ENCODE measurements at places on chromosomes 6 and 20.

- DNase-seq = no peak
Observed at GRCh38 chr6:159790956-159791598, 810 bp downstream of the MRPL18 start.

DNA sequence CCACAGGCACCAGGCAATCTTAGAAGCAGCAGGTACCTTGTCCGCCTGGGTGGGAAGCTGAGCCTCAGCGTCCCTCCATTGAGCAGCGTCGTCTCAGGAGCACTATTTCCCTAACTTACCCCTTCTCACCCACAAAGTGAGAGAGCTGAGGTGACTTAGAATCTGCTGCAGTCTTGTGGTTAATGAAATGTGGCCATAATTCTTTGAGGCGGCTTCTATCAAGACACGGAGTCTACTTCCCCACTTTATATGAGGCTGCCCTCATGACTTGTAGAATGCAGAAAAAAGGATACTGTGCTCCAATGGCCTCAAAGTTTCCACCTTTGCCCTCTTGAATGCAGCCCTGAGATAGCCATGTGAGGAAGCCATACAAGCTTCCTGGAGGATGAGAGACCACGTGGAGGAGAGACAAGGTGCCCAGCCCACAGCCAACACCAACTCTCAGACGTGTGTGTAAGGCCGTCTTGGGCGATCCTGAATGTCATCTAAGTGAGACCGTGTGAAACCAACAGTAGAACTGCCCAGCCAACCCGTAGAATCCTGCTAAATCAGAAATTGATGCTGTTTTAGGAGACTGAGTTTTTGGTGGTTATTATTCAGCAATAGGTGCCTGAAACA, 9.1 kb upstream of the TAGAP start:
- no peak for DNase-seq

GRCh38 chr20:40765814-40766480, 76.9 kb upstream of the MAFB start:
- no peak for DNase-seq

- DNase-seq = no peak
Observed at GRCh38 chr6:124254941-124255685, 451.4 kb downstream of the NKAIN2 start.

- no peak for DNase-seq
Observed at GRCh38 chr6:53686355-53686940, 20.9 kb upstream of the KLHL31 start.

DNA sequence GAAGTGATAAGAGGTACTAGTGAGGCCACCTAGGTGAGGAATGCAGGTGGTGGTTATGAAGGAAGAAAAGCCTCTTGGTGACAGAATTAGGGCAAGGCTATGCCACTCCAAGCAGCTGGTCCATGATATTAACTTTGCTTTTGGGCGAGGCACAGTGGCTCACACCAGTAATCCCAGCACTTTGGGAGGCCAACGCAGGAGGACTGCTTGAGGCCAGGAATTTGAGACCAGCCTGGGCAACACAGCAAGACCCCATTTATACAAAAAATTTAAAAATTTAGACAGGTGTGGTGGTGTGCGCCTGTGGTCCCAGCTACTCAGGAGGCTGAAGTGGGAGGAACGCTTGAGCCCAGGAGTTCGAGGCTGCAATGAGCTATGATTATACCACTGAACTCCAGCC, 56.1 kb downstream of the SERAC1 start:
- no peak for DNase-seq

DNA sequence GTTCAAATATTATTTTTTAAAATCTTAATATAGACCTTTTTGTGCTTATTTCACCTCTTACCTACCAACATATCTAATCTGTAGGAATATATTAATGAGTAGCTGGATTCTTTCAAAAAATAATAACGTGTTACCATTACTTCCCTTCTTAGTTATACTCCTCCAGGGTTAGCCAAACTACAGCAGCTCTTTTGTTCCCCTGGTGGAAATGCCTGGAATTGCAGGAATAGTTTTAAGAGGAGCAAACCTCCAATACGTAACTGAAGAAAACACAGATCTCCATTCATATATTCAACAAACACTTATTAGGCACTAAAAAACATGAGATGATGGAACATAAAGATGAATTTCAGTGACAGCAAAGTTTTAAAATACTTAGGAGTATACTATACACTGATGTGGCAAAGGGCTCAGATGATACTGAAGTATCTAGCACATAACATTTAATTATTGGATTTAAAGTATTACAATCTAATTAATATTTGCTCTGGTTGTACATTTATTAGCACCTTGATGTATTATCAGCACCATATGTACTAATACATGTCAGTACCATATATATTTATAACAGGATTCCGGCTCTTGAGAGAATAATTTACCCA, 78.3 kb downstream of the TBX18 start:
- no peak for DNase-seq

GRCh38 chr20:50980851-50981713, 22.5 kb downstream of the MOCS3 start:
- no peak for DNase-seq

DNA sequence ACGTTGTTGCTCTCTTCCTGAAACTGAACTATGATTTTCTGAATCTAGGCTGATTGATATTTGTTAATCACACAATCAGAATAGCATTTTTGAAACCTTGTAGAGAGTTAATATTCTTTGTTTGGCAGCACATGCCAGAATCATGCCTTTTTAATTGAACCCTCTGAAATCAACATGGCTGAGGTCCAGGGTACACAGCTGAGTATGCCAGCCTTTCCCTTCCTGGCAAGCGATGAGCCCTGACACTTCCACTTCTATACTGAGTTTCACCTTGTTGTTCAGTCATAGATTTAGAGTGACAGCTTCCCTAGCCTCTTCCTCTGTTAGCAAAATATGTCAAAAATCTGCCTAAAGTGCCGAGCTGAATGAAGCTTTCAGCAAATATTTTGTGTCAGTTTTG, 6.8 kb downstream of the HDDC2 start:
- DNase-seq = no peak

DNA sequence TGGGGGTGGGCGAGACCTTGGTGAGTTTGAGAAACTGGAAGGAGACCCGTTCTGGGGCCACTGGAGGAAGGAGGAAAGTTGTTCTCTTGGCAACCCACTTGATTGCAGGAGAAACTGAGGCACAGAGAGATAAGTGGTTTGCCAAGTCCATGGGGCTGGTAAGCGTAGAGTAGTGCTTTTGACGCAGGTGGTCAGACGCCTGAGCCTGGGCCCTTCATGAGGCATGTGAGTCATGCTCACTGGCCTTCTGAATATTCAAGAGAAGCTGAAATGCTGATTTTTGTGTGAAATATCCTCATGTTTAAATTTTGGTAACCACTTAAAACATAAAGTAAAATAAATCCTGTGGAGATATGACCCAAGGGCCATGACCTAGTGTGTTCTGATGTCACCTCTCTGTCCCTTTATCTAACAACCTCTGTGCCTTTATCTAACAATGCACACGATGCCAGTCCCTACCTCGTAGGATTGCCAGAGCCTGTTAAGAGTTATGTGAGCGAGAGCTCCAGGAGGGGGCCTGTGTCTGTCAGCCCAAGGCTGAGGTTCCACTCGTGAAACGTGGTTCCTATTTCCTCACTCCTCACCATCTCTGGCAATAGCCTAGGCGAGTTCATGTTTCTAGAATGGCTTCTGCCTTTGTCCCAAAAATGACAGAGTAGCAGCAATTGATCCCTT, 32.8 kb upstream of the PMEPA1 start:
- DNase-seq = no peak

DNA sequence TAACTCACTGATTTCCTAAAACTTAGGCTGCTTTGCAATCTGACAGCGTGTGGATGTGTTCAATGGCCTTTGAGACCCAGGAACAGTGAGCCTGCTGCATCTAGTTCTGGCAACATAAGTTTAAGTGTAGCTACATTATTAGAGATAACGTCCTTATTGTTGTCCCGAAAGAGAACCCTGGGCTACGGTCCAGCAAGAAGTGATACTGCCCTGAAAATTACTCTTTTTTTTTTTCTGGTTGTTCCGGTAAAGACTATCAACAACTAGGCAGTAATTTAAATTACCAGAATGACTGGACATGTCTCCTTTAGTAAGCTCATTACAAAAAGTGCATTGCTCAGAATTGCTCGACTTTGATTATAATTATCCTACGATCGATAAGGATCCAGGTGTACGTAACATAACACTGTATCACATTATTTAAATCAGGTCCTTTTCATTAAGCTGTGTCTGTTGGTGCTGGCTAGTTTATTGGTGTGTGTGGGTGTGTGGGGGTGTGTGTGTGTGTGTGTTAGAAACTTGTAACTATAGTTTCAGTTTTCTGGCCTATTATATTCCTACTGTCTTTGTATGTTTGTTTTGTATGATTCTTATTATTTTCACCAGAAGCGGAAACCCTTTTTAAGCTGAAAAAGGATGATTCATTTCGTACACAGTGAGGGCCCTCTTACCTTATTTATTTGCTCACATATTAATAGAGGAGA, 3.0 kb downstream of the TSHZ2 start:
- no peak for DNase-seq

- no peak for DNase-seq
Observed at GRCh38 chr6:36510365-36510764, 36.9 kb downstream of the STK38 start.

- DNase-seq = no peak
Observed at GRCh38 chr6:149323925-149324324, 6.4 kb downstream of the TAB2 start.

DNA sequence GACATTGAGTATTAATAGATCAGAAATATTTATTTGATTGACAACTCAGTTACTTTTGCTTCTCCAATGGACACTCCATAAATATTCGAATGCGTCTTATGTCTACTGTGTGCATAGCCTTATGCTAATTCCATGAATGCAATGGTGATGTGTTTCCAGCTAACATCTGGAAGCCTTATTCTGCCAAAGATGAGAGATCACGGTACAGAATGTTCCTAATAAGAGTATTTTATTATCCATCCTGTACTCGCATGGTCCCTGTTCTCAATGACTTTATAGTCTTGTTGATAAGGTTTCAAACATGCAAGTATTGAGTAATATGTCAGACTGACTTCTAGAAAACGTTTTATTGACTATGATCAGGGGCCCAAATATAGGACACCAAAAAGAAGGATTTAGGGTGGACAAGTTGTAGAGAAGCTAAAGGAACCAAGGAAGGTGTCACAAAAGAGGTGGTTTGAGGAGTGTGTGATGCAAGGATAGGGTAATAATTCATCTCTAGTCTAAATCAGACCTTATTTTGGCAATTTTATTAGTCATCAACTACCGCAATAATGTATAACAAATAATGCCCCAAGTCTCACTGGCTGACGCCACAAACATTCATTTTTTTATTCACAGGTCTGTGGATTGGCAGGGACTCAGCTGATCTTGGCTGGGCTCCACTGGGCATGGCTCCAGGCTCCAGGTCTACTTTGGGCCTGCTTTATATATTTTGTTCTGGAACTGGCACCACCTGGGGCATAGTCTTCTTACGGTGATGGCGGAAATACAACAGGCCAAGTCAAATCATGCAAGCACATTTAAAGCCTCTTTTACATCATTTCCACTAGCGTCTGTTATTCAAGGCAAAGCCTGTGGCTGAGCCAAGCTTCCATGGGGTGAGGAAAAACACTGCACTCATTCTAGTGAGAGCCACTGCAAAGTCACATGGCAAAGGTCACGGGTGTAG, 24.5 kb upstream of the CD83 start:
- peak; percentile 12 for DNase-seq

- DNase-seq = peak; percentile 4
Observed at GRCh38 chr20:2301164-2301622, 5.4 kb downstream of the TGM3 start.

DNA sequence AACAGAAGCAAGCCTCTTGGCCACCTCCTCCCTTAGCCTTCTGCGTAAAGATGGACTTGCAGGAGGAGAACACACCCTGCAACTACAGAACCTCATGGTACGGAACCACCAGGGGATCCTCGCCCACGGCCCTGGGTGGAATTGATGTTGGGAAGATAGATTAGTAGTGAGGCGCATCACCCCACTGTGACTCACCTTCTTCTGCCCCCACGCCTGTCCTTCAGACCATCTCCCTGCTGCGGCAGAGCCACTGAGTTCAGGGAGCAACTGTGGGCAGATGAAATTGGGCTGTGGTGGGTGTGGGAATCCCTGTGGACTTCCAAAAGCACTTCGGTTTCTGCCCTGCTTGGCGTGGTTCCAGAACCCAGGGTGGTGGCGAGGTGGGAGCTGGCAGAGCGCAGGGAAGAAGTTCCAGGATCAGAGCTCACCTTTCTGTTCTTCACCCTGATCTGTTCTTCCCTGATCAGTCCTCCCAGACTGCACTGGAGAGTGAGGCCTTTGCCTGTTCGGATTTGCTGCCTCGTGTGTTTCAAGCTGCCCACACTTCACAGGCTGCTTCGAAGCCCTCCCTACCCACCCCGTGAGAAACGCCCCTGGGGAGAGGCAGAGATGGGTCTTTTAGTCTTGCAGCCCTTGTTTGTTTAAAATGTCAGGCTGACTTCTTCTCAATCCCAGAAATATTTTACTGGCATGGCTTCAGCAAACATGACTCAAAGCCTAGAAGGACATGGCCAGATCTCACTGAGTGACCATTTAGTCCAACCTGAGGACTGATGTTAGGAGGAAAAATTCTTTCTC, 92.8 kb upstream of the MLN start:
- DNase-seq = no peak

DNA sequence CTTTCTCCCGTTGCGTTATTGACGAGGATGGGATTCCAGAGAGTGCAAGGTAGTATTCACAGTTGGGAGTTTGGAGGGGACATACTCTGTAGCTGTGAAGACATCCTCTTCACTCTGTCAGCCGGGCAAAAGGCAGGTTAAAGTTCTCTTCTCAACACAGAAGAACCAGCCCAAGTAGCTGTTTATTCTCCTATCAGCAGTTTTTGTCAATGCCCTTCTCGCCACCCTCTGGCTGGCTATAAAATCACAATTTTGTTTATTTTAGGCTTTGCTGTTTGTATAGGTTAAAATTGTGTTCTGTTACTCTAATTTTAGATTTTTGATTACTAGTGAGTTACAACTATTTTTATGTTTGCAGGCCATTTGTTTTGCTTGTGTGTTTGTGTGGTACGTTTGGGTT, 37.9 kb upstream of the MAS1 start:
- no peak for DNase-seq

DNA sequence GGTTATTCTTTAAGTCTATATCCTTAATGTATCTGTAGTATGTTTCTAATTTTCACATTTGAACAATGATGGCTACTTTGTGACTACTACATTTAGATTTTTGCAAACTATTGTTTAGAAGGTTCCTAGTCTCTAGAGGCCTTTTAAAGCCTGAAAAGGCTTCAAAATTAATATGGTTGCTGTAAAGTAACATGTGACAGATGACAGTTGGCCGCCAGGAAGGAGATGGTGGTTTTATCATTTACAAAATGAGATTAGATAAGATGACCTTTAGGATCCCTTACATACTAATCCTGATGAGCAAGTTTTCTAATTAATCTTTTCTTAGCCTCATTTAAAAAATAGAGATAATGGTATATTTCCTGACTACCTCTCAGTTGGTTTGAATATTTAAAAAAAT, 18.8 kb downstream of the SCAF8 start:
- no peak for DNase-seq

DNA sequence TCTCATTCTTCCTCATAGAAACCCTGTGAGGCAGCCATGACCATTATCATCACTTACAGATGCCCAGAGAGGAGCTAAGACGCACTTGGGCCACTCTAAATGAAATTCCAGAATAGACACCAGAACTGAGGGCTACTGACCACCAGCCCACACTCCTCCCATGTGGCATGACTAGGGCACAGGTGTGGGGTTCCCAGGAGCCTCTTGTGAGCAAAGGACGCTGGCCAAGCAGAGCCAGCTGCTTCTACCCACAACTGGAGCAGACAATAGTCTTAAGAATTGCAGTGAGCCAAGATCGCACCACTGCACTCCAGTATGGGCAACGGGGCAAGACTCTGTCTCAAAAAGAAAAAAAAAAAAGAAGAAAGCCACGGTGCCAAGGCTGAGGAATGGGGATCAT, 10.0 kb downstream of the AHCY start:
- no peak for DNase-seq

GRCh38 chr20:57927376-57927775, 217.6 kb upstream of the PMEPA1 start:
- no peak for DNase-seq

All from substantia nigra (tissue), 51 donors.